Esophagus squamous epithelium (tissue), 5 donors: ENCODE measurements at places on chromosomes 4 and X. TPM values are rescaled to one million over a fixed set of nuclear protein-coding genes. Genes with fewer than 3 reads are reported as not detected.

GRCh38 chr4:158710814-158711213 is 12.4 kb downstream of the PPID start:
- no peak overlapping the region for H3K27ac ChIP-seq
- no peak for DNase-seq
- peaks cover 100% of the 10 kb centered on the region for H3K36me3 ChIP-seq
- H3K4me1 ChIP-seq: no peaks in the 10 kb centered on the region

- H3K36me3 ChIP-seq: no peaks in the 10 kb centered on the region
- DNase-seq: no peak
- H3K4me1 ChIP-seq: peaks cover 17% of the 10 kb centered on the region
Observed at GRCh38 chr4:42151568-42152506, 618 bp downstream of the BEND4 start.

DNA sequence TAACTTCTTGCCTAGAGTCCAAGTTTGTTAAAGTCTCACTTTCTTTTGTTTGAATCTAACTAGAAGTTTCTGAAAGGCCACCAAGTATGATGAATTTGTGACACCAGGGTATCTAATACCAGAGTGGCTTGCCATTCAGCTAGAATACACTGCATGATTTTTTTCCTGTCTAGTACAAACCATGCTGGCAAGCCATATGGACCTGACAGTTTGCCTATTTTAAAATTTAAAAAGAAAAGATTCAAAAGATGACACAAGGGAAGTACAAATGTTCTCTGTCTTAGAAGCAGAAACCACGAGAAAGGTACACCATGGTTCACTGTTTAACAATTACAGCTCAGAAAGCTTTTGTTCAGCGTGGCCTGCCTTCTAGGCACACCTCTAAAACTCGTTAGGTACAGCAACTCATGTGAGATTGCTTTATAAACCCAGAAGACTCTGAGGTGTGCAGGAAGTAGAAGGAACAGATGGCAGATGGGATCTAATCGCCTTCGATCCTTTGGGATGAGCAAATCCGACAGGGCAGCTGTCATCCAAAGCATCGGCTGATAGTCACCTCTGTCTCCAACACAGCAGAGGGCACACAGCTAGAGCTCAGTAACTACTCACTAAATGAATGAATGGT is 35.4 kb upstream of the CENPU start:
- DNase-seq: no peak
- H3K4me3 ChIP-seq: no peak overlapping the region
- H3K4me1 ChIP-seq: no peaks in the 10 kb centered on the region
- no peaks in the 10 kb centered on the region for H3K27me3 ChIP-seq
- peaks cover 15% of the 10 kb centered on the region for H3K36me3 ChIP-seq

GRCh38 chr4:47493238-47494123 is 8.4 kb downstream of the ATP10D start:
- H3K27me3 ChIP-seq: no peaks in the 10 kb centered on the region
- H3K4me3 ChIP-seq: no peak overlapping the region
- peaks cover 46% of the 10 kb centered on the region for H3K4me1 ChIP-seq
- no peak for DNase-seq
- H3K36me3 ChIP-seq: no peaks in the 10 kb centered on the region

- no peak for DNase-seq
- H3K27me3 ChIP-seq: no peaks in the 10 kb centered on the region
- no peak overlapping the region for H3K27ac ChIP-seq
Observed at GRCh38 chr4:145799223-145799622, 119.3 kb downstream of the C4orf51 start.

DNA sequence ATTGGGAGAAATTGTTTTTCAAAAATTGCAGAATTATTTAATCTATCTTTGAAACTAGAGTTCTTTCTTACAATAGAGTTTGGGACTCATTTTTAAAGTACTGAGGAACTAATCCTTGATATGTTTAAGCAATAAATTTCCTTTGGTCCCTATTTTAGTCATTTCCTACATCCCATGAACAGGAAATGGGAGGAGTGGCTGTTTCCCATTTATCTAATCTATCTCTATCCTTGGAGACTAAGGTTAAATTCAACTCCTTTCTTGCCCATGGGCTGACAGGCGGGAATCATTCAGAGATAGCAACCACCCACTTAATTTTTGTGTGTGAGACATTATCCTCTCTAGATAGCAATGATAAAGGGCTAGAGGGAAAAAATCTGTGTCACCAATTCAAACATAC is 131.6 kb upstream of the EMCN start:
- no peaks in the 10 kb centered on the region for H3K36me3 ChIP-seq
- H3K4me1 ChIP-seq: no peaks in the 10 kb centered on the region
- H3K4me3 ChIP-seq: no peak overlapping the region
- H3K27me3 ChIP-seq: no peaks in the 10 kb centered on the region
- H3K27ac ChIP-seq: no peak overlapping the region

DNA sequence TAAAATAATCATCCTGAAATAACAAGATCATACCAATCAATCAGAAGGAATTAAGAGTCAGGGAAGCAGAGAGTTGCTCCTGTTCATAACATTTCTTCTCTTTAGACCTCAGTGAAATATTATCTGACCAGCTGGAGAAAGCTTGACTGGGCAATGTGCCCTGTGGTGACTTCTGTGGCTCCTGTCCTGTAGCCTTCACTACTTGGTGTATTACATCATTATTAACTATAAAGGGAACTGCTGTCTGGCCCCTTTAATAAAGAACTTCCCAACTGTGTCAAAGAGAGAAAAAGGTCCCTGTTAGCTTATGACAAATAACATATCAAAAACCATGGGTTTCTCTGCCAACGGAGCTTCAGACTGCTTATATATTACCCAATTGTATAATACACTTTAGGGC is 18.0 kb downstream of the OPHN1 start:
- no peaks in the 10 kb centered on the region for H3K4me1 ChIP-seq
- H3K4me3 ChIP-seq: no peak overlapping the region
- no peak for DNase-seq
- H3K27me3 ChIP-seq: no peaks in the 10 kb centered on the region
- H3K27ac ChIP-seq: no peak overlapping the region

GRCh38 chrX:2517055-2517454 is 16.3 kb upstream of the DHRSX start:
- no peaks in the 10 kb centered on the region for H3K36me3 ChIP-seq
- H3K27me3 ChIP-seq: no peaks in the 10 kb centered on the region
- H3K27ac ChIP-seq: no peak overlapping the region
- no peak overlapping the region for H3K4me3 ChIP-seq

GRCh38 chr4:113645771-113646441 is 115.6 kb downstream of the CAMK2D start:
- no peaks in the 10 kb centered on the region for H3K27me3 ChIP-seq
- H3K27ac ChIP-seq: no peak overlapping the region
- no peak for DNase-seq
- H3K36me3 ChIP-seq: no peaks in the 10 kb centered on the region
- no peak overlapping the region for H3K4me3 ChIP-seq

- no peak overlapping the region for H3K27ac ChIP-seq
- no peak for DNase-seq
- H3K36me3 ChIP-seq: no peaks in the 10 kb centered on the region
- no peaks in the 10 kb centered on the region for H3K4me1 ChIP-seq
Observed at GRCh38 chr4:148923881-148924280, 481.7 kb upstream of the NR3C2 start.

DNA sequence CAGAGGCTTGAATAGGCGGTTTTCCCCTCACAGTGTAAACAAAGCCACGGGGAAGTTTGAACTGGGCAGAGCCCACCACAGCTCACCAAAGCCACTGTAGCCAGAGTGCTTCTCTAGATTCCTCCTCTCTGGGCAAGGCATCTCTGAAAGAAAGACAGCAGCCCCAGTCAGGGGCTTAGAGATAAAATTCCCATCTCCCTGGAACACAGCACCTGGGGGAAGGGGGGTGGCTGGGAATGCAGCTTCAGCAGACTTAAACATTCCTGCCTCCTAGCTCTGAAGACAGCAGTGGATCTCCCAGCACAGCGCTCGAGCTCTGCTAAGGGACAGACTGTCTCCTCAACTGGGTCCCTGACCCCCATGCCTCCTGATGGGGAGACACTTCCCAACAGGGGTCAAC is 44.0 kb upstream of the USP38 start:
- H3K27ac ChIP-seq: no peak overlapping the region
- no peak for DNase-seq
- H3K36me3 ChIP-seq: no peaks in the 10 kb centered on the region

DNA sequence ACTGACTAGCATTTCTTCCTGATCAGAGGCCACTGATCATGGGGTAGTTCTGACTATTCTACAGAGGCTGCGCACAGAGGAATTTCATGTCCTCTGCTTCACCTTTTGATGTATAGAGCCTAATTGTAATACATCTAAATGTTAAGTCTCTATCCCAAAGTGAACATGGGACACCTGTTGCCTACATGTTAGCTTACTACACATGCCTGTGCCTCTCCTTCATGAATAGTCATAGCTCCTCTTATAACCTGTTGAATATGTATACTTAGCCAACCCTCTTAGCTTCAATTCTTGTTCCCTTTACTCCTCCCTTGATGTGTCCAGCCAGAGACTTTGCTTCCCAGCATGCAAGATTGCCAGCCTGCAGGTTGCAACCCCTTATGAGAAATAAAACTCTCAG is 9.6 kb upstream of the THOC2 start:
- DNase-seq: no peak
- H3K36me3 ChIP-seq: no peaks in the 10 kb centered on the region
- no peak overlapping the region for H3K4me3 ChIP-seq
- H3K27ac ChIP-seq: no peak overlapping the region

- H3K4me1 ChIP-seq: no peaks in the 10 kb centered on the region
- no peaks in the 10 kb centered on the region for H3K27me3 ChIP-seq
Observed at GRCh38 chr4:107757864-107758476, 37.9 kb upstream of the PAPSS1 start.

- H3K27ac ChIP-seq: no peak overlapping the region
- no peaks in the 10 kb centered on the region for H3K4me1 ChIP-seq
- H3K4me3 ChIP-seq: no peak overlapping the region
- H3K27me3 ChIP-seq: no peaks in the 10 kb centered on the region
Observed at GRCh38 chr4:849478-850175, 23.7 kb upstream of the CPLX1 start.

GRCh38 chrX:38271154-38271716 is 50.6 kb upstream of the SRPX start:
- DNase-seq: no peak
- H3K36me3 ChIP-seq: no peaks in the 10 kb centered on the region
- H3K4me1 ChIP-seq: no peaks in the 10 kb centered on the region
- no peak overlapping the region for H3K27ac ChIP-seq

- DNase-seq: no peak
- H3K27ac ChIP-seq: no peak overlapping the region
- H3K36me3 ChIP-seq: no peaks in the 10 kb centered on the region
- H3K27me3 ChIP-seq: no peaks in the 10 kb centered on the region
- no peaks in the 10 kb centered on the region for H3K4me1 ChIP-seq
Observed at GRCh38 chr4:53994382-53995102, 69.9 kb downstream of the CHIC2 start.

- no peaks in the 10 kb centered on the region for H3K4me1 ChIP-seq
- no peak overlapping the region for H3K4me3 ChIP-seq
- DNase-seq: no peak
- no peak overlapping the region for H3K27ac ChIP-seq
Observed at GRCh38 chr4:24382381-24382780, 202.0 kb downstream of the DHX15 start.

DNA sequence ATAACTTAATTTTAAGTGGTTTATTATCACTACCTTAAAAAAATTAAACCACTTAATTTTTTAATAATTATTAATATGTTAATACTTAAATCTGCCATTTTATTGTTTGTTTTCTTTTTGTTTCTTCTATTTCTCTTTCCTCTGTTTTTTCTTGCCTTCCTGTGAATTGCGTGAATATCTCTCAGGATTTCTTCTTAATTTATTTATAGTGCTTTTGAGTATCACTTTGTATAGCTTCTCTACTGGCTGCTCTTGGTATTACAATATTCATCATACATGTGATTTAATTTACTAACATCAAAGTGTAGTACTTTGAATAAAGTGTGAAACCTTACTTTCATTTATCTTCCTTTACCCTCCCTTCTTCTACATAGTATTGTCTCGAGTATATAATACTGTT is 349.5 kb upstream of the CPXCR1 start:
- no peaks in the 10 kb centered on the region for H3K27me3 ChIP-seq
- H3K36me3 ChIP-seq: no peaks in the 10 kb centered on the region
- H3K27ac ChIP-seq: no peak overlapping the region
- no peak overlapping the region for H3K4me3 ChIP-seq
- DNase-seq: no peak
- no peaks in the 10 kb centered on the region for H3K4me1 ChIP-seq

- no peak overlapping the region for H3K27ac ChIP-seq
- H3K4me1 ChIP-seq: no peaks in the 10 kb centered on the region
- H3K27me3 ChIP-seq: no peaks in the 10 kb centered on the region
- H3K4me3 ChIP-seq: no peak overlapping the region
- no peaks in the 10 kb centered on the region for H3K36me3 ChIP-seq
- no peak for DNase-seq
Observed at GRCh38 chr4:138334346-138335016, 92.3 kb upstream of the SLC7A11 start.

- no peaks in the 10 kb centered on the region for H3K4me1 ChIP-seq
- no peak overlapping the region for H3K27ac ChIP-seq
- H3K27me3 ChIP-seq: no peaks in the 10 kb centered on the region
- no peaks in the 10 kb centered on the region for H3K36me3 ChIP-seq
- DNase-seq: no peak
Observed at GRCh38 chr4:41430792-41431191, 107.2 kb upstream of the LIMCH1 start.

- DNase-seq: no peak
- no peak overlapping the region for H3K4me3 ChIP-seq
- H3K27ac ChIP-seq: no peak overlapping the region
- no peaks in the 10 kb centered on the region for H3K36me3 ChIP-seq
- no peaks in the 10 kb centered on the region for H3K4me1 ChIP-seq
Observed at GRCh38 chr4:83139514-83140156, 25.1 kb upstream of the PLAC8 start.

DNA sequence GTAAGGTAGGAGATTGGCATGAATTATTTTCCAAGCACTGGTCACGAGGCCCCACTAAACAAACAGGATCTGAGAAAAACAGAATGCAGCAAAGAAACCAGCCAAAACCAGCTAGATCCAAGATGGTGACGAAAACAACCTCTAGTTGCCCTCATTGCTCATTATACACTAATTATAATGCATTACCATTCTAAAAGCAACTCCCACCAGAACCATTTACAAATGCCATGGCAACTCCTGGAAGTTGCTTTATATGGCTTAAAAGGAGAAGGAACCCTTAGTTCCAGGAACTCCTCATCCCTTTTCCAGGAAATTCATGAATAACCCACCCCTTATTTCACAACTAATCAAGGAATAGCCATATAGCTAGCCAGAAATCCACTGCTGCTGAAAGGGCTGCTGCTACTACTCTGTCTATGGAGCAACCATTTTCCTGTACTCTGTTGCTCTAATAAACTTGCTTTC is 69.3 kb downstream of the ABCB7 start:
- no peaks in the 10 kb centered on the region for H3K36me3 ChIP-seq
- no peaks in the 10 kb centered on the region for H3K27me3 ChIP-seq
- DNase-seq: no peak
- no peak overlapping the region for H3K27ac ChIP-seq

The COL25A1 gene
- total RNA-seq: 0.06 TPM

The PITX2 gene
- total RNA-seq: 1.5 TPM

The MEPE gene
- total RNA-seq: not detected

The JADE1 gene
- 10.7 TPM for total RNA-seq

The GAGE12H gene
- total RNA-seq: not detected

The UGDH gene
- 87.4 TPM for total RNA-seq

The UGT2B17 gene
- not detected for total RNA-seq

The SERTM2 gene
- not detected for total RNA-seq

The PALLD gene
- 136 TPM for total RNA-seq

The S100G gene
- total RNA-seq: not detected

The CYLC1 gene
- total RNA-seq: not detected

The SPANXN3 gene
- not detected for total RNA-seq

The TLR8 gene
- total RNA-seq: 0.22 TPM

The NRK gene
- not detected for total RNA-seq

The SSX2 gene
- not detected for total RNA-seq

The PNMA3 gene
- total RNA-seq: 0.57 TPM
